SJSA1 (cell line): ENCODE measurements at places on chromosomes 11 and 22.

- no peak for DNase-seq
These were observed 63.8 kb upstream of the THY1 start for GRCh38 chr11:119486691-119487259.

DNA sequence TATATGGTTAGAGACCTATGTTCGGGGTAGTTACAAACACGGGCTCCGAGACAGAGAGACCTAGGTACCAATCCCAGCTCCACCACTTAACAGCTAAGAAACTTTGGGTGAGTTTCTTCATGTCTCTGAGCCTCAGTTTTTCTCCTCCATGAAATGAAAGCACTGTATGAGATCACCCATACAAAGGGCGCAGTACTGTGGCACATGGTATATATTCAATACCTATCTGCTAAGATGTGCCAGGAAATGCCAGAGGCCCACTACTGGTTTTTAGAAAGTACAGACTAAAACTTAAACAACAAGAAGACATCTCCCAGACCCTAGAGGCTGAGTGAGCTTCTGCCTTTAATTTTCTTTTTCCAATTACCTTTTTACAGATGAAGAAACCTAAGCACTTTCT is 69.5 kb downstream of the SLC1A2 start:
- DNase-seq = no peak

DNA sequence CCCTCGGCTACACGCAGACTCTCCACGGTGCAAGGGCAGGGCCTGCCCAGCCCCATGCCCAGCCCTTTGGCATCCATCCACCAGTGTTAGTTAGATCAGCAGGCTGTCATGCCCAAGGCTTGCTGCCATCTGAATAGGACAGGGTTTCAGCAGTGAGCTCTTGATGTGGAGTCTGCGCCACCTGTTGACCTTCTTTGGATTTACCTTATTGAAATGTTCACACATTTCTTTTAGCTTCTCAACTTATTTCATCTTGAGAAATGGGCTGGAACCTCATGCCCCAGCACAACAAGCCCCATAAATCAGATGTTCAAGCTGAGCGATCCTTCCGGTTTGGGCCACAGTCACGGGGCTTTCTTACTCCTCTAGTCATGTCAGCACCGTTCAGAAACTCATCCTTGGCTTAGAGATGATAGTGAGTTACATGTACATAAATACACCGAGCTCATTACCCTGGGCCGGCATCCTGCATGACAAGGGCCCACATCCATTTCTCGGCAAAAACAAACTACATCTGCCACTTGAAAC is 61.7 kb downstream of the PARVB start:
- no peak for DNase-seq

DNA sequence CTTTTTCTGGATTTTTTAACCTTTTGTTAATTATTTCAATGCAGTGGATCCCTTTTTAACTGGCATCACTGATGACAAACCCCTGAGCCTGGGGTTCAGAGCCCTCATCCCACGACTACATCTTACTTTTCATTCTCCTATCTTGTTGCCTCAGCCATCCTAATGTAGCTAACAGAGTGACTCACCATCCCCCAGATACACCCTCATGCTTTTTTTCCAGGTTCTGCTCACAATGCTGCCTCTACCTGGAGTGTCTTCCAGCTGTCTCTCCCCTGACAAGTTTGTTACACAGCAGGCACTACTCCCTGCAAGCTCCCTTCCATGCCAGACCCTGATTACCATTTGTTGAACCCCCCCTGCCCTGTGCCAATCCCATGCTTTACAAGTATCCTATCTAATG is 135.4 kb downstream of the NCAM1 start:
- DNase-seq = no peak
